MCF 10A (cell line): ENCODE measurements at places on chromosomes 5 and 9. TPM values are rescaled to one million over a fixed set of nuclear protein-coding genes. Genes with fewer than 3 reads are reported as not detected.

DNA sequence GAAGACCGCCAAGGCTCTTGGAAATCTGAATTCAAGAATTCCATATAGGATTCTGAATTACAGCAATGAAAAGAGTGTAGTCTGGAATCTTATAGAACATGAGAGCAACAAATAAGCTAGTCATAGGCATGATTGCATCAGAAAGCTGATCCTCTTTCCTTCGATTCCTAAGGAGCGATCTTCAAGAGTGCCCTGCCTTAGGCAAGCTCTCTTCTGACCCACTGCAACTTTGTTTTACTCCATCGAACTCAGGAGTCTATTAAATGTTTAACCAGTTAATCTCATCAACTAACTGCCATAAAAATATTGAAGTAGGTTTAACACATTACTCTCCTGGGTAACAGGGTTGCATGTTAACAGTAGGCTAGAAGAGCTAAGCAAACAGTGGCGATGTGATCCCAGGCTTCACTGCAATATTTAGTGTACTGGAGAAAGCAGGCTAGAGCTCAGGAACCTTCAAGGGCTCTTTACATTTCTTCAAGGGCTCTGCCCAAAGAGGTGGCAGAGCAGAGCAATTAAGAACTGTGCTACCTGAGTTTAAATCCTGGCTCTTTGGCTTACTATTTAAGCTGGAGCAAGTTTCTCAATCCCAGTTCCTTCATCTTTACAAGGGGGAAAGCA, 146.3 kb downstream of the RORB start:
- no peak for DNase-seq

WHRN gene
- total RNA-seq, result 9.4 and 12.8 TPM in 2 replicates

- peak; percentile 62 for DNase-seq
Measured at GRCh38 chr5:179732918-179733771, 523 bp downstream of the MAML1 start.

DNA sequence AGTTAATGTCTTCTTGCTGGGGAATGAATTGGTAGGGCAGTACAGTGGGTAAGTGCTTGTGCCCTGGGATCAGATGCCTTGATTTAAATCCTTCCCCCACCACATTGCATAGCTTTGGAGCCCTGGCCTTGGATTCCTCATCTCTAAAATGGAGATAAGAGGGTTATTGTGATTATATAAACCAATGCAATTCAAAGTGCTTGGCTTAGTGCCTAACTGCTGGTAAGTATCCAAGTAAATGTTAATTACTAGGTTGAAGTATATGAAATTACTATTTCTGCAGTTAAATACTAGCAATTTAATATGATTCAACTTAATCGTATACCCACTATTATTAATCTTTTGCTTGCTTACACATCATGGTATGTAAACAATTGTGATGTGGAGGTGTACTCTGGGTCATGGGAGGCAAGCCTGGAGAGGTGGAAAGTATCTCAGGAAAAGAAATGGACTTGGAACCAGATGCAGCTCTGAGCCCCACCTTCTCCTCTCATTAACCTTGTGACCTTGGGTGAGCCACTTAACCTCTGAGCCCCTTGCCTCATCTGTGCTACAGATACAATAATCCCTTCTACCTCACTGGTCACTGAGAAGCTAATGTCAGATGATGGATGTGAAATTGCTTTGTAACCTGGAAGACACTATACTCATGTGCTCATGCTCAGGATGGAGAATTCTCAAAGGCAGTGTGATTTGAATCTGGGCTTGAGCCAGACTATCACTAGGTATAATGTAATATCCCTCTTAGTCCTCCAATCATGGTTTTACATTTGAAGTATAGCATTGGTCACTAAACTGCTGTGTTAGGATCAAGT, 23.8 kb downstream of the NEUROG1 start:
- DNase-seq, result no peak

DNA sequence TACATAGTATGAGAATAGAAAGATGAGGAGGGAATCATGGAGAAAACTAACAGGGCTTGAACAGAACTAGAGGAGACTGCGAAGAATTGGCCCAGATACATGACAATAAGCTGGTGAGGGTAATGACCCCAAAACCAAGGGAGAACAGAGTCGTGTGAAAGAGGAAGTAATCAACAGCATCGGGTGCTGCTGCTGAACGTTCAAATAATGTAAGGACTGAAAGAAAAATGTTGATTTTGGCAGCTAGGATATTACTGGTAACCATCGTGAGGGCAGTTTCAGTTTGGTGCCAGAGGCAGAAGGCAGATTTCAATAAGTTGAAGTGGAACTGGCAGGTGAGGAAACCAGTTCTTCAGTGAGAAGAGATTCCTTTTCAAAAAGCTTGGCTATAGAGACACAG, 66.8 kb upstream of the SMC2 start:
- DNase-seq, result no peak

GRCh38 chr5:97105501-97106215, 36.8 kb downstream of the LIX1 start:
- no peak for DNase-seq

GRCh38 chr9:136606687-136607333, 55.9 kb upstream of the EGFL7 start:
- no peak for DNase-seq

LCN15 gene
- not detected in 2 replicates for total RNA-seq

DNA sequence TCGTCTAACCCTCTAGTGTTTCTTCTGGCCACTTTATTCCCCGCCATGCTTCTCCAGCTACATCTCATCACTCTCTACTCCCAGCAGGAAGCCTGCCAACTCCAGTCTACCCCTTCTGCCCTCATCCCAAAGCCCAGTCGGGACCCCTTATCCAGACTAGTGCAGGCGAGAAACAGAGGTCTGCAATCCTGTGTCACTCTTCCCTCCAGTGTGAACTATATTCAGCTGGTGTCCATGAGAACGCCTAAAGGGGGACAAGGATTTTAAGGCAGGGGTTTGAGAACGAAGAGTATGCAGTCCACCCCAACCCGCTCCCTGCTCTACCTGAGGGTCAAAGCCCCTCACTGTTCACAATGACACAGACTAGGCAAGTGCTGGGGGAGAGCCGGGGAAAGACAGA, 41.7 kb upstream of the GABRP start:
- no peak for DNase-seq

- DNase-seq, result no peak
Measured at GRCh38 chr5:50715001-50715400, 48.6 kb downstream of the PARP8 start.
